ENCODE measurements at places on chromosomes 3 and 15.

GRCh38 chr3:66039590-66039887 lies 821 bp upstream of the MAGI1 start:
- peaks cover 10% of the 10 kb centered on the region for H3K4me1 ChIP-seq
- H3K4me3 ChIP-seq: peak overlapping the region; percentile 76
- DNase-seq: no peak
- H3K27ac ChIP-seq: no peak overlapping the region
- no peaks in the 10 kb centered on the region for H3K36me3 ChIP-seq

GRCh38 chr3:140186421-140186920 lies 251.5 kb downstream of the CLSTN2 start:
- DNase-seq: no peak
- no peaks in the 10 kb centered on the region for H3K27me3 ChIP-seq
- no peaks in the 10 kb centered on the region for H3K4me1 ChIP-seq
- no peak overlapping the region for H3K4me3 ChIP-seq
- no peaks in the 10 kb centered on the region for H3K36me3 ChIP-seq

- no peaks in the 10 kb centered on the region for H3K36me3 ChIP-seq
- no peak for DNase-seq
- no peaks in the 10 kb centered on the region for H3K27me3 ChIP-seq
- no peaks in the 10 kb centered on the region for H3K4me1 ChIP-seq
- no peak overlapping the region for H3K27ac ChIP-seq
- no peak overlapping the region for H3K4me3 ChIP-seq
Observed at GRCh38 chr3:22315925-22316324, 564.9 kb upstream of the ZNF385D start.

DNA sequence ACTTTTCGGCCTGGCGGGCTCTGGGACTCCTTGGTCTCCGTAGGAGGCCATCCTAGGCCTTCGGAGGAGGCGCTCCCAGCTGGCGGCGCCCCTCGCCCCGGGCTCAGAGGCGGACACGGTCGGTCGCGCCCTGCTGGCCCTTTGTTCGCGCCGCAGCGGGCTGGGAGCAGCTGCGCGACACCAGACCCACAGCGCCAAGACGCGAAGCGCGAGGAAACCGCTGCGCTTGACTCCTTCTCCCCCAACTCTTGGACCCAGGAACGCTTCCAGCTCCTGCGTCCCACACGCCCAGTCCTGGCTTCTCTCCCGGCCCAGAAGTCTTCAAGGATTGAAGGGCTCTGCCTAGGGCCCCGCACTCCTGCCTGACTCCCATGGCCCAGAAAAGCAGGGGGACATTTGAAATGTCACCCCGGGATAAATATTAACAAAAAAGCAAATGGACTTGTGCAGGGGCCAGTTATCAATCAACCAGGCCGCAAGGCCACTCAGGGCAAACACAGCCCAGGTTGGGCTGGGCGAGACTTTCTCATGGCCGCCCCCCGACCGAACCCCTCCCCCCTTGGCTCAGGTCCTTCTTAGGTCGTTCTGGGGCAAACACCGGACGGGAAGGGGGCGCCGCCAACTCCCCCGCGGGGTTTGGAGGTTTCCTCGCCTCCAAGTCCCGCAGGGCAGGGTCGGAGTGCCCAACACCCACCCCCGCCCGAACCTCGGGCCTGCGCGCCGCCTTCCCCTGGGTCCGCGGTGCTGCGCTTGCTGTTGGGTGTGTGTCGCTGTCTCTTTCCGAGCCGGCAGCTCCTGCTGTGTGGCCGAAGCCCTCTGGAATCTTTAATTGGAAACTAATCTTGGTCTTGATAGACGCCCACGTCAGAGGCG lies 5.1 kb downstream of the ONECUT1 start:
- no peak overlapping the region for H3K4me3 ChIP-seq
- H3K27ac ChIP-seq: no peak overlapping the region
- H3K4me1 ChIP-seq: peaks cover 6% of the 10 kb centered on the region
- peaks cover 86% of the 10 kb centered on the region for H3K27me3 ChIP-seq

- H3K27ac ChIP-seq: peak overlapping the region; percentile 43
- no peaks in the 10 kb centered on the region for H3K36me3 ChIP-seq
- H3K4me1 ChIP-seq: peaks cover 25% of the 10 kb centered on the region
- no peak overlapping the region for H3K4me3 ChIP-seq
- peaks cover 1% of the 10 kb centered on the region for H3K27me3 ChIP-seq
Observed at GRCh38 chr3:10363935-10364334, 43.0 kb upstream of the SEC13 start.

GRCh38 chr3:129122412-129123011 lies 908 bp upstream of the RAB43 start:
- H3K27me3 ChIP-seq: no peaks in the 10 kb centered on the region
- peak overlapping the region; percentile 55 for H3K4me3 ChIP-seq
- peaks cover 37% of the 10 kb centered on the region for H3K4me1 ChIP-seq
- H3K27ac ChIP-seq: peak overlapping the region; percentile 65

DNA sequence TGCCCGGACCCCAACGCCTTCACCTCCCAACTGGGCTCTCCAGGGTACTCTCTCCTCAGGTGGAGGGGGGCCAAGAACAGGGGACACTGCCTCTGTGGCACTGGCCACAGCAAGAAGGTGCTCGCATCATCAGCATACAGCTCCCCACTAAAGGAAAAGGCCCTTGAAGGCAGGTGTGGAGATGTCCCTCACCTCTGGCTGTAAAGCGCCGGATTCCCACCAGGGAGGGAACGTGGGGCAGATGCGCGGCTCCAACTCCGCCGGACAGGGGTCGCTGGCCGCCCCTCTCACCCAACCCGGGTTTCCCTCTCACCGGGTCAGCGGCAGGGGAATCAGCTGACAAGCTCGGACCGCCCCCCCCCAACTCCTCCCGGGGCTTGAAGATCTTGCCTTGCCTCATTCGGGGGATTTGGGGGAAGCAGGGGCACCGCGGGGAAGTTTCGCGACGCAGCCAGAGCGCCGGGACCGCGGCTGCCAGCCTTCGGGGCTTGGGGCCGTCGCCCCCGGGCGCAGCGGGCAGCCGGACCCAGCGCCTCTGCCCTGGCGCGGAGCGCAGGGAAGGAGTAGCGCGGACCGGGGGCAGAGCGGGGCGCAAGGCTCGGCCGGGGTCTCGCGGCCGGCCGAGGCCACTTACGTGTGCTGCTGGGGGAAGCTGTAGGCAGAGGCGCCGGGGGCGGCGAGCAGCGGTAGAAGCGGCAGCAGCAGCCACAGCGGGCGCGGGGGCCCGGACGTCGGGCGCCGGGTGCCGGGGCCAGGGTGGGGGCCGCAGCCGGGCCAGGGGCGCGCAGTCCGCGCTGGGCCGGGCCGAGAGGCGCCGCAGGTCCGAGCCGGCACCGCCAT lies 630 bp downstream of the CACNA2D2 start:
- no peak overlapping the region for H3K27ac ChIP-seq
- H3K27me3 ChIP-seq: peaks cover 43% of the 10 kb centered on the region
- H3K4me3 ChIP-seq: peak overlapping the region; percentile 34
- no peak for DNase-seq
- H3K4me1 ChIP-seq: no peaks in the 10 kb centered on the region
- H3K36me3 ChIP-seq: no peaks in the 10 kb centered on the region
